ENCODE measurements at places on chromosomes 11 and 22.
A peak's percentile ranks its signal among the peaks of the same experiment; 100 is the strongest.

- DNase-seq, result peak; percentile 8
Measured at GRCh38 chr11:2515401-2516275, 70.8 kb downstream of the KCNQ1 start.

DNA sequence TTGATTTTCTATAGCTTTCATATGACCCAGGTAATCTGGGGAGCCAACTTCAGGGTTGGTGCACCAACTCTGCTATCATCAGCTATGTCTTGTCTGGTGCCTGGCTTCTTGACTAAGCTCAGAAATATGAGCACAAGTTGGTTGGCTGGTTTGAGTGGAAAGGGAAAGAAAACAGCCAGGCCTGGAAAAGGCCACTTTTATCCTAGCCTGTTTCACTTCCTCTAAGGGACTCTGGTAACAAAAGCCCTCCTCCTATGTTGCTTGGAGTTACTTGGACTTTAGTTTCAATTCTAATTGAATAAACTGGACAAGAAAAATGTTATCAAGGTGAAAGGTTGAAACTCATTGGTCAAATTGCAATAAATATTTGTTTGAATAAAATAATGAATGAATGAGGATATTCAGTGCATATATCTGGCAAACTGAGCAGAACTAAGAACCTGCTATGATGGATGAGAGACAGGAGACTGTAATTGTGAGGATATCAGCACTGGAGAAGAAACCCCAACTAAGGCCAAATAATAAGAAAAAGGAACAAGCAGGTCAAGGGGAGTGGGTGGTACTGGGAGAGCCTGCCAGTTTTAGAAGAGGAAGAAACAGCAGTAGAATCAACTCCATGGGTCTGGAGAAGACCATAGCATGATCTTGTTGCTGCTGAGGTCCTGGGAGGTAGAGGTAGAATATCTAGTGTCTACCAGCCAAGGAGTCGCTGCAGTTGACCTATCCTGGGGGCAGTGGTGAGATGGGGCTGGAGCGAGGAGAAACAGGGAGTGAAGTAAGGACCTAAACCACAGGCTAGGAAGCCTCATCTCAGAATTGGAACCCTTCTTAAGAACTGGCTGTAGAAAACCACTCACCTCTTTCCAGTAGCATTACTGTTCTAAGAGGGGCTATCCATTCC, 8.2 kb downstream of the ROBO4 start:
- no peak for DNase-seq

- DNase-seq, result no peak
Measured at GRCh38 chr11:133842053-133842452, 3.3 kb downstream of the SPATA19 start.

GRCh38 chr22:42269432-42270175, 849 bp downstream of the TCF20 start:
- peak; percentile 59 for DNase-seq

- no peak for DNase-seq
Measured at GRCh38 chr22:35835267-35835997, 117.8 kb downstream of the APOL5 start.

DNA sequence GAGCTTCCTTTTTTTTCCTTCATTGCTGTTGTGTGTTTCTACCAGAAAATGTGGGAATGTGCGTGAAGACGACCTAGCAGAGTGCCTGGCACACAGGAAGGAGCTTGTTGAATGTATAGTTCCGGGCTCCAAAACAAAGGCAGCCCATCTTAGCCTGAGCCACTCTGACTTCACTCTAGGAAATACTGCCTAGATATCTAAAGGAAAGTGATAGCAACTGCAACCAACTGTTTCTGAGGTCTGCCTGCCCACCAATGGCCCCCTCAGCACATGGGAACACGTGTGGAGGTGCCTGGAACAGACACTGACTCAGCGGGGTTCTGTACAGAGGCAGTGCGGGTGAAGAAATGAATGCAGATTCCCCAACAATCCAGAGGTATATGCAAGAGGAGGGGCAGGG, 14.7 kb upstream of the XBP1 start:
- DNase-seq, result no peak

DNA sequence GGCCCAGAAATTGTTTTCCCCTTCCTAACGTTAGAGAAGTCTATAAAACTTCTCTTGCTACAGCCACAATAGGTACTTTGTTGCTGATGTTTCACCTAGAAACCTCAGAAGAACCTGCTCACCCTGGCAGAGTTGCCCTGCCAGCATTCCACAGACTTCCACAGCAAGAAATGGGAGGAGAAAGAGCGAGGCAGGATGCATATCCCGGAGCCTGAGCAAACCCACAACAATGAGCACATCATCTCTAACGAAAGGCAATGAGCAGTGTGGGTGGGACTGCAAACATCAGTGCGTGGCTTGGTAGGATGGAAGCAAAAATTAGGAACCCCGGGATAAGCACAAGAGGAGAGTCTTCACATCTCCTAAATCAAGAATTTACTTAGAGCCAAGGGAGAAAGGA, 892.3 kb downstream of the OPCML start:
- DNase-seq, result no peak

GRCh38 chr11:3905080-3905953, 49.9 kb downstream of the STIM1 start:
- no peak for DNase-seq

GRCh38 chr11:81749245-81749644, 984.4 kb downstream of the FAM181B start:
- no peak for DNase-seq

DNA sequence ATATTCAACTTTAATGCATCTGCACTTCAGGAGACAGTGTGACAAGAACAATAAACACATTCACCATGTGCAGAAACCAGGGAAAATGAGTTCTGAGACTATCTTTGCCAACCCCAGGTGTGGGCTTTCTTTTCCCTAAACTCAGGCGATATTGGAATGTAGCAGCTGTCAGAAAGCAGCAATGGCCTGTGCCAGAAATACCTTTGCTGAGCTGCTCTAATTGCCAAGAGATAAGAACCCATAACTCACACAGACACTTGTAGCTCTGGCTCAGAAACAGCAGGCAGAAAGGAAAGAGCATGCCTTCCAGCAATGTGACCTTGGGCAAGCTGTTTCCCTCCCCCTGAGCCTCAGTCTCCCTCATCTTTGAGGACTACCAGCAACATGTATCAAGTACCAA, 77.6 kb downstream of the PLEKHA7 start:
- DNase-seq, result peak; percentile 26
